ENCODE measurements at places on chromosomes 7 and 10.

DNA sequence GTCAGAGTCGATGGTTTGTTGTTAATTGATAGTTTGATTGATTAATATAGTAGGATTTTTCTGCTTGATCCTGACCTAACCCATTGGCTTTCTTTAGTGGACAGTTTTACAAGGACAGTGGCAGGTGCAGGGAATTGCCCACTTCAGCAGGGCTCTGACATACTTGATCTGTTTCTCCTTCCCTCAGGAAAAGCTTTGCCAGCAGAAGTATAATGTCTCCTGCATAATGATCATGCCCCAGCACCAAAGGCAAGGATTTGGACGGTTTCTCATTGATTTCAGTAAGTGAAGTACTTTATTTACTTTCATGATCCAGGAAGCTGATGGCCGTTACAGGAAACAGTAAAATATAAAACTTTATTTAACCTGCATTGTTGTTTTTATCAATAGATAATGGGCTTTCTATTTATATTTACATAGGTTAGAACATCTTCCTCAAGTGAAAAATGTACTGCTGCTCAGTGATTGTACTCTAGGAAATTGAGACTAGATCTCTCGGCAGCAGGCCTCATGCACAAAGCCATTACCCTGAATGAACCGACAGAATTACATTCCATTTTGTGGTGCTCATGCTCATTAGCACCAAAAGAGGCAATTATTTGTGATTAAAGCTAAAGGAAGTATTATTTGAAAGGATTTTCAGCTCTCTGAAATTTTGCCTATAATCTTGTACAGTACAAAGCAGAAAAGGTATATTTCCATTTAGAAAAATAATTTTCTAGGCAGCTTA, 122.5 kb upstream of the SAMD8 start:
- DNase-seq, result no peak

DNA sequence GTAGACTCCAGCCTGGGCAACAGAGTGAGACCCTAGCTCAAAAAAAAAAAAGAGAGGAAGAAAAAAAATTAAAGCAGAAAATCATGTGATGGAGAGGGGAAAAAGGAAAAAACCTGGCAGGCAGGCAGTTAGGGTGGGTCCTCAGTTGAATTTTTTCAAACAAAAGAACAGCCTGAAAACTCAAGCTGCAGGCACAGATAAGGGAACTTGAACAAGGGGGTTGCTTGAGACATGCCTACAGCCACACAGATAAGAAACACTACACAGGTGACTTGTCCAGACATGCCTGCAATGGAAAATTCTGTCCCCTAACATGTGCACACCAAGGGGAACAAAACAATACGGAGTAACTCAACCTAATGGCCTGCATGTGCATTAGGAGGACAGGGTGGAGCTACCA, 19.2 kb downstream of the VIM start:
- no peak for DNase-seq

DNA sequence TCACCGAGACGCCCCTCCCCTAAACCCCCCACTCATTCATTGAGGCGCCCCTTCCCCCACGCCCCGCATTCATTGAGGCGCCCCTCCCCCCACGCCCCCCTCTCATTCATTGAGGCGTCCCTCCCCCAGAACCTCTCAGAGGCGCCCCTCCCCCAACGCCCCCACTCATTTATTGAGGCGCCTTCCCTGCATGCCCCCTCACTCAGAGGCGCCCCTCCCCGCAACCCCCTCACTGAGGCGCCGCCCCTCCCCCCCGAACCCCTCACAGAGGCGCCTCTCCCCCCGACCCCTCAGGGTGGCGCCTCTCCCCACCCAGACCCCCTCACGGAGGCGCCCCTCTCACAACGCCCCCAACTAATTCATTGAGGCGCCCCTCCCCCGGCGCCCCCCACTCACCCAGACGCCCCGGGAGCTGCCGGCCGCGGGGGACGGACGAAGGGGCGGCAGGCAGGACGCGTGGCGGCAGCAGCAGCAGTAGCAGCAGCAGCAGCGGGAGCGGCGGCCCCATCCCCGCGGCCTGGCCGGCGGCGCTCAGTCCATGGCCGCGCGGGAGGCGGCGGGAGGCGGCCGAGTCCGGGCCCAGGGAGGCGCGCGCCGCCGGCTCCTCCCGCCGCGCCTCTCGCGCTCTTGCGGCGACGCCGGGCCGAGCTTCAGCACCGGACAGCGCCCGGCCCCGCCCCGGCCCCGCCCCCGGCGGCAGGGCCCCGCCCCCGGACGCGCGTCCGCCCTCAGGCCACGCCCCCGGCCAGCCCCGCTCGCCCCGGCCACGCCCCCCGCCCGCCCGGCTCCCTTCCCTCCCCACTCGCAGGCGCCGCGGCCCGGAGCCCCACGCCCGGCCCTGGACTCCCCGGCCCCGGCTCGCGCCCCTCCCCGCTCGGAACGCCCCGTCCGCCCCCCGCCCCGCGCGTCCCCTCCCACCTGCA, at the start of gene PTPRN2:
TSS of gene PTPRN2 (minus strand) at position 662 of the 923 bp plus-strand sequence.
- peak; percentile 85 for DNase-seq

DNA sequence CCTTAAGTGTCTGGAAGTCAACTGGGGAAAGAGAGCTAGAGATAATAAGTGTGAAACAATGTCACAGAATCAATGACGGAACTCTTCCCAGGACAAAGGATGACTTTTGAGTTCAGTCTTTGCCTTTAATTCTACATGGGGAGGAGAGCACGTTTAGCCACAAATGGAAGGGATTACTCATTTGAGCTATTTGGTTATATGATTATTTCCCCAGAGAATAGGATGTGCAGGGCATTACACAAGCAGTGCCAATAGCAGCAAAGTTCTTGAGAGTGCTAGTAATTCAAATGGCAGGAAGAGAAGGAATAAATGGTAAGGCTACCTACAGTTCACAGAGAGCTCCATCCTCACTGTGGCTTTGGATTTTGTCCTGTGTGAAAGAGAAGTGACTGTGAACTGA, 6.0 kb downstream of the EGFR start:
- no peak for DNase-seq

- DNase-seq, result peak; percentile 76
Observed at GRCh38 chr10:133318494-133319127, 9.9 kb downstream of the ZNF511 start.

DNA sequence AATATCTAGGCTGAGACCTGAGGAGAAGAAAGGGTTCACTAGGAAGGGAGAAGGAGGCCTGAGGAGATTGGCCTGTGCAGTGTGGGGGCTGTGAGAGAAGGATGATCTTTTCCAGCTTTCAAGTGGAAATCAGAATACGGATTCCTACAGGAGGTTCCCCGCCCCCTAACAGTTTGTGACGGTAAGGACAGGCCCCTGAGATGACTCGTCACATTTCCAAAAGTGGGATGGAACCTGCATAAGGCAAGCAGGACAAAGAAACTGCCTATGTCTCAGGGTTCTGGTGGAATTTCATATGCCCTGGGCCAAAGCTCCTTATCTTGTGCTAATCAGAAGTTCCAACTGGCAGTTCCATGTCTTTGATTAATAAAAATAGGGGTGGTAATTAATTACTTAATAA, 275.6 kb downstream of the SNX10 start:
- no peak for DNase-seq

- no peak for DNase-seq
Observed at GRCh38 chr10:98418665-98419468, 3.9 kb upstream of the PYROXD2 start.

DNA sequence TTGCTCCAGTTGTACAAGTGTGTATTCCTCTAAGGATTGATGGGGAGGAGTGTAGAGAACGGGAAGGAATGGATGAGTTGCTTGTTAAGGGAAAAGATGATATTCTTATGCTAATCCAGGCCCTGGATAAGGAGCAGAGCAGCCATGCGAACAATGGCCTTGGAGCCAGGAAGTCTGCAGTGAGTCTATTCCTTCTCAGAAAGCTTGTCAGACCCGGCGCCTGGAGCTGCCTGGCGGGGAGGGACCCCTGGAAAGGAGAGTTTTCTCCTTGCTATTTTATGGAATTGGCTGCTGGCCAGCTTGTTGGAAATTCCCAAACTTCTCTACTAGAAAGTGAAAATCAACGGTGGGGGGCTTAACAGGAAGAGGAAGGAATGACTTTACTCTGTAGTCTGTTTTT, 89.1 kb downstream of the MMRN2 start:
- no peak for DNase-seq

DNA sequence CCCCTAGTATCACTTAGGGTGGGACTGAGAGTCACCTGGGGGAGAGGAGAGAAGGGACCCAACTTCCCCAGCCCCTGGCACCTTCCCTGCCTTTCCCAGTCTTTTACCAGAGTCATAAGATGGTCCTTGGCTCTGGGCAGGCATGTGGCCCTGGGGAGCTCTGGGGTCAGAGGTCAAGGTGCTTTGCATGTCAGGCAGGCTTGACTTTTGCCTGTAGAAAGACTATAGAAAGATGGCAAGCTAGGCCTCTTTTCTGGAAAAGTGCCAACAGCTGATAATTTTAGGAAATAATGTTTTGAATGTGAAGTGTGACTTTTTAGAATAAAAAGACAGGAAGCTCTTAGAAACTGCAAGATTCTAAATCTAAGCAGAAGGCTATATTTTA, 67.5 kb downstream of the MKI67 start:
- no peak for DNase-seq

DNA sequence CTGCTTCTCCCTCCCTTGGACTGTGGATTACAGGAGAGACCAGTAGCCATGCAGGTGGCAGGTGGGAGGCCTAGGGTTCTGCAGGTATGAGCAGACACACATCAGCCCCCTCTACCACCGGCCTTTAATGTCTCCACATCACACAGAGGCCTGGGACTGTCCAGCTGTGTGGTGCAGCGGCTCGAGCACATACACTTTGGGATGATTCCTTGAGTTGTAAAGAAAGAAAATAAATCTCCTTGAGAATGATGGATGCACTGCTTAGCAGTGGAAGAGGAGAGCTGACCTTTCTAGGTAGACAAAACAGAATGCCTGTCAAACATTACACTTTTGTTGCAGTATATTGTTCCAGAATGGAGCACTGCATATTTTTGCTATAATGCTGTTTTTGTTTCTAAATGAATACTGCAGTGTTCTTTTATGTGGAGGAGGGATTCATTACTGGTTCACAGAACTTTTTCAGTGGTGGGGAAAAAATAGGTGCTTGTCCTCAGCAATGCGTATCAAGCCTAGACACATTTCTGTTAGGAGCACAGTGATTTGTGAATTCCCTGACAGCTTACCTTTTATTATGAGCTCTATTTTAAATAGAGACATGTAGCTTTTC, 66.0 kb downstream of the PTPRE start:
- DNase-seq, result no peak

All from HuH-7.5 (cell line).